ENCODE measurements at places on chromosomes 11 and 22. TPM values are rescaled to one million over a fixed set of nuclear protein-coding genes. Genes with fewer than 3 reads are reported as not detected.

DNA sequence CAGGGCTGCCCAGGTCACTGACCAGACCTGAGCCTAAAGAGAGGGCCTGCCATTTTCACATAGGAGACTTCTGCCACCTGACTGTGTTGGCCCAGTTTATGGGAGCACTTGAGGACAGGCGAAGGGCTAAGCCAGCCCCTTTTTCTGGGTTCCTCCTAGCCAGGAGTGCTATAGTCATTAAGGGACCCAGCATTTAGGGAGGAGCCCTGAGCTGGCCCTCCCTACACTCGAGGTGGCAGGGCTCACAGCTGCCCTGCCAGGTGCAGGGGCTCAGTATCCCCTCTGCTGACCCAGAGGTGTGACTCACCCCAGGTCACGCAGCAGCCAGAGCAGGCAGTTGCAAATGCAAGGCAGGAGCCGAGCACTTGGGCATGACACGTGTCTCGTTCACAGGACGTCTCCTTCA lies 86.3 kb upstream of the CRYBB3 start:
- no peak for DNase-seq

The SPECC1L gene
- polyA plus RNA-seq: 14.1 TPM

The NLRP14 gene
- polyA plus RNA-seq: not detected

The ADM gene
- polyA plus RNA-seq: 26.1 TPM

All from HepG2 (cell line).